ENCODE measurements at places on chromosomes 7 and 10.

- DNase-seq: no peak
Observed at GRCh38 chr10:130935897-130936550, 375.5 kb downstream of the TCERG1L start.

DNA sequence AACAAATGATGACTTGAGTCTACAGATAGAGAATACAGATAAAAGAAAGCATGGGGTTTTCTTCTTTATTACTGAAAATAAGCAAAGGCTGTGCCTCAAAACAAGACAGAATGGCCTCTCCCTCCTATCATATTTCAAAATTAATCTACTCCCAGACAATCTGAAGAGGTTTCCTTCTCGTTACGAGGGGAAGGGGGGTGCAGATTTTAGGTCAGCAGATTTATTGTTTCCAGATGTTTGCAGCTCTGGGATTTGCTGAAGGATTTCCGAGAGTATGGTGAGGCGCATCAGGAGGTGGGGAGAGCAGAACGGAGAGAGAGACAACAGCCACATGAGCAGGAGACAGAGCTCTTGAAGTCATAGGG, 89.8 kb downstream of the KIAA1549 start:
- no peak for DNase-seq

DNA sequence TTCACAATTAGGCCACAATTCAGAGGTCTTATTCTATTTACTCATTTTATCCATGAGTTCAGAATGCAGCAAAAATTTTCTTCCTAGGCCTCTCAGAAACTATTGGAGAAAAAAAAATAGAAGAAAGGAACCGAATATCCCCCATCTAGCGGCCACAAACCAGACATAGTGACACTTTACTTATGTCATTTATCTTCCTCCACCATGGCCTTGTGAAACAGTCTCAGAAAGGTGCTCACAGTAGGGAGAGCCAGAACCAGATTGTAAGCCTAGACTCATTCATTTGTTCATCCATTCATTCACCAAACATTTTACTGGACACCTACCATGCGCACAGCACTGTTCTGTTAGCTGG, 16.0 kb downstream of the CREB3L2 start:
- no peak for DNase-seq

- no peak for DNase-seq
Observed at GRCh38 chr10:49618821-49619220, 5.0 kb downstream of the CHAT start.

DNA sequence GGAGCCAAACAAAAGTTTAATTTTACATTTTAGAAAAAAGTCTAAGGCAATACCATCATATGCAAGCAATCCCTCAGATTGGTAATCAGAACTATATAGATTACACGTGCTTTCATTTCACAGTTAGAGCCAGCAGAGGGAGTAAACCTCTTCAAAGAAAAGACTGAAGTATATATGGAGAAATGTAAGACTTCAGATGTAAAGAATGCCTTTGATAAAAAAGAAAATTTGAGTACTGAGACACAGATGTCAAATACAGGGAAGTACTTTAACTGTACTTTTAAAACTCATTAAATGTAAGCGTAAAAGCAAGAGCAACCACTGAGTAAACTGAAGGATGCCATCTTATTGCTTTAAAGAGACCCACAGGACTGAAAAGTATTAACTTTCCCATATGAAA, 101.4 kb upstream of the FAM133B start:
- no peak for DNase-seq

GRCh38 chr7:73829921-73830680, 695 bp upstream of the CLDN4 start:
- no peak for DNase-seq

DNA sequence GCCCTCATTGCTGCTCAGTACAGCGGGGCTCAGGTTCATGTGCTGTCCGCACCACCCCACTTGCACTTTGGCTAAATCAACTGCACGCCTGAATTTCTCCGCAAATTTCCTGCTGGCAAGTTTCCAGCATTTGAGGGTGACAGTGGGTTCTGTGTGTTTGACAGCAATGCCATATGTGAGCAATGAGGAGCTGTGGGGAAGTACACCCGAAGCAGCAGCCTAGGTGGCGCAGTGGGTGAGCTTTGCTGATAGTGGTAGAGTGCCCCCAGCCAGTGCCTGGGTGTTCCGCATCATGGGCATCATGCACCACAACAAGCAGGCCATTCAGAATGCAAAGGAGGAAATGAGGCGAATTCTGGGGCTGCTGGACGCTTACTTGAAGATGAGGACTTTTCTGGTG, 103.9 kb upstream of the POT1 start:
- no peak for DNase-seq

- DNase-seq: peak; percentile 45
Observed at GRCh38 chr7:106176414-106177299, 64.5 kb upstream of the SYPL1 start.

DNA sequence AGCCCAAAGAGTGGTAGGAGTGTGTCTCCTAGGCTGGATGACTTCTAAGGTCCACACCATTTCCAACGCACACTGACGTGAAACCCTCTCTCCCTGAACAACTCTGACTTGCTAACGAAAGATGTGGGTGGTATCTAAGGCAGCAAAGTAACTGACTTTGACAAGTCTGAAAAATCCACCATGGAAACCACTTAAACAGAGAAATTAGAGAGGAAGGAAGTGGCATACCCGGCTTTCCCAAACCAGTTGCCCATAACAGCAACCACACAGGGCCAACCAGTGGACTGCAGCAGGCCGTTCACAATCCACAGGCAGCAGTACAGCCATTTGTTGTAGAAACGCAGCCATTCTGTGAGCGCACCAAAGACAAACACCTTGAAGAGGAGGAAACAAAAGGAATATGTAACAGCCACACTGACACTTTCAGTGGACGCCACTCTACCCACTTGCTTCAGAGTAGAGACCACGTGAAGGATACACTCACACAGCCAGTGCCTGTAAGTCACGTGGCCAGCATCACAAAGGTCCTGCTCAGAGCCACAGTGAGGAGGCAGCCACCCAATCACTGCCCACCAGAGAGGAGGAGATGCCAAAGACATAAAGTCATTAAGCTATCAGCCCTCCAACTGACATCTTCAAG, 39.8 kb downstream of the SLC37A3 start:
- no peak for DNase-seq

GRCh38 chr10:54815583-54815982, 14.6 kb upstream of the PCDH15 start:
- DNase-seq: no peak

DNA sequence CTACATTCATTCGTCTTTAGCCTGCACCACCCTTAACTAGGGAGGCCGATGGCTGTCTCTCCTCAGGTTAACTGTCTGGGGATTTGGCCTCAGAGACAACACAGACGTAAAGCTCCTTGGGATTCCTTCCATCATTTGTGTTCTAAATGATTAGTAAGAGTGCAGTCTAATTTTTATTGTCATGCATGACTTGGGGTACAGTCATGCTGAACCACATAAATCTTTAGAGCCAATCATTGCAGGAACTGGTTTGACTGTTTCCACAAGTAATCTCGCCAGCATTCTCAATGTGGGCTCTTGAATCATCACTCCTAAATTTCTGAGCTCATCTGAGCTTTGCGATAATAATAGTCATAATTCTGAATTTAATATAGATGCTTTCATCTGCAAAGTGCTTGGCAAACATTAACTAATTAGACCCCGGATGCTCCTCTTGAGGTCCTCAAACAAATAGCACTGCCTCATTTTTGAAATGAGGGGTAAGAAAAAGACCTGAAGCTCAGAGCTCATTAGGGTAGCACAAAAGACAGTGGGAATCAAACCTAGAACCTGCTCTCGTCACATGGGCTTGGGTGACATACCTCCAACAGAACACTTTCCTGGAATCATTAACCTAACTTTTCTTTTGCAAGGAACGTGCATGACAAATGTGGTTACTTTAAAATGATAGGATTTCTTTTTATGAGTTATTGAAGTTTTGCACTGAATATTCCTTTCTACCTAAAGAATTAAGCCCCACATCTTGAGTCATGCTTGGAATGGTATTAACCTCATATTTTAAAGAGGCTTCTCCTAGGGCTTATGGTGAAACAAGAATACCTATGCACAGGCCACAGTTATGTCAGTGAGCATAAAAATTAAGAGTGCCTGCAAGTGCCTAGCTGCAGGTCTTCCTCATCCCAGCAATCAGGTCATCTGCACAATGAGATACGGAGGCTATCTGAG, 118.9 kb upstream of the NRP1 start:
- DNase-seq: no peak

DNA sequence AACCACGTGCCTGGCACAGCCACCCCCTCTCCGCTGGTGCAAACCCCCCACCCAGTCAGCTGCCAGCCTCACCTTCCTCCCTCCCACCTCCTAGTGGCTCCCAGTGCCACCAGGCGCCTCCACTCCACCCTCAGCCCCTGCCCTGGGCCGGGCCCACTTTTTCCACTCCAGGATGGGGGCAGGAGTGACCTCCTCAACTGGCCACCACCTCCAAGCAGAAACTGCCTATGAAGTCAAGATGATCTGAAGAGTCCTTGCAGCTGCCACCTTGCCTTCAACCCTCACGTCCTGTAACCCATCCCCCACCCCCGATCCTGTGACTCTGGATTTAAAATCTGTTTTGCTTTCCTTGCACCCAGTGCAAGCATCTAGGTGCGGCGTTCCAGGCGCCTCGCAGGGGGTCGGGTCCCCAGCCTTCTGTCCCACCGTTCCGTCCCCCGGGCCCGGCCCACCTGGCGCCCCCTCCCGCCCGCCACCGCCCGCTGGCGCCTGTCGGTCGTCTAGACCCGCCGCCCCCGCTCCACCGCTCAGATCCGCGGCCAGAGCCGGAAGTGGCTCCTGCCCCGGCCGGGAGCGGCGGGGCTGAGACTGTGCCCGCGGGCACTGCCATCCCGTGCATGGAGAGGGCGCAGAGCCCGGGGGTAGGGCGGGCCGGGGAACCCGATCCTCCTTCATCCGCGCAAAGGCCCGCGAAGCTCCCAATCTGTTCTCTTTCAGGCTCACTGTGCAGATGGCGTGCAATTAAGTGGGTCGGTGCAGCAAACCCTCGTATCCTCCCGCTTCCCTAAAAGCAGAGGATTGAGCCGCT, 51.2 kb upstream of the GTF2I start:
- DNase-seq: peak; percentile 20

DNA sequence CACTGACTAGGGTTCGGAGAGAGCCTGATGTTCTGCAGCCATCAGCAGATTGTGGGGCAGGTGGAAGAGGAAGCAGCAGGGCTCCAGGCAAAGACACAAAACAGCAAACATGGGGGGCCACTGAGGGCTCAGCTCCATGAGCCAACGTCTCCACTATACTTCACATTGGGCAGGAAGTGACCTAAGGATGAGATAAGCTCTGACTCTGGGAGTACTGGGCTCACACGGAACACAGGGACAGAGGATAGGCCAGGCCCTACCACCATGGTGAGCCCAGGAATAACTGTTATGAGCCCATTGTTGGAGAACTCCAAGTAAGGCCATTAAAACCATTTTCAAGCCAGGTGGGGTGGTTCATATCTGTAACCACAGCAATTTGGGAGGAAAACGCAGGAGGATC, 14.9 kb upstream of the MRPS24 start:
- no peak for DNase-seq
